ENCODE measurements at places on chromosomes 13 and 19.
A peak's percentile ranks its signal among the peaks of the same experiment; 100 is the strongest.

DNA sequence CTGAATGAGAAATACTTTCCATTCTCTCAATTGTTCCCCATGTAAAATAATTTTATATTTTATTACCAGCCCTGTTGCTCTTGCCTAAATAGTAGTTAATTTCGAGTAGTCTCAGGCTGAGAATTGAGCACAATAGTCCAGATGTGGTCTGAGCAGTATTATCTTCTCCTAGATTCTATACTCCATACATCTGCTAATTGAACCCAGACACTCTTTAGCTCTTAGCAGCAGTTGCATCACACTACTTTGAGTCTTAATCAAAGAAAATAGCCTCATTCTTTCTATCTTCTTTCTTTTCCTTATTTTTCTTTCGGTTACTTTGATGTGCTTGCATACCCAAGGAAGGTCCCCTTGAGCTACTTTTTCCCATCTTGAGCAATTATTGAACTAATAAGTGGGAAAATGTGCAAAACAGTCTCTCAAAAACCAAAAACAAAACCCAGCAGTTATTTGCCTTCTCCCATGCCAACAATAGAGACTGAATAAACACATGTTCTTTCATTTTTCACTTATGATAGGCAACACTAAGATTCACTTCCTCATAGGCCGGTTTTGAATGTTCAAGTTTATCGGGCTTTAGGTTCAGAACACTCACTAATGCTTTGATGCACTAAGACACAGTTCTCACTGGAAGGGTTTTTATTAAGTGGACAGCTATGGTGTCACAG is 204.5 kb downstream of the POU4F1 start:
- DNase-seq: no peak

DNA sequence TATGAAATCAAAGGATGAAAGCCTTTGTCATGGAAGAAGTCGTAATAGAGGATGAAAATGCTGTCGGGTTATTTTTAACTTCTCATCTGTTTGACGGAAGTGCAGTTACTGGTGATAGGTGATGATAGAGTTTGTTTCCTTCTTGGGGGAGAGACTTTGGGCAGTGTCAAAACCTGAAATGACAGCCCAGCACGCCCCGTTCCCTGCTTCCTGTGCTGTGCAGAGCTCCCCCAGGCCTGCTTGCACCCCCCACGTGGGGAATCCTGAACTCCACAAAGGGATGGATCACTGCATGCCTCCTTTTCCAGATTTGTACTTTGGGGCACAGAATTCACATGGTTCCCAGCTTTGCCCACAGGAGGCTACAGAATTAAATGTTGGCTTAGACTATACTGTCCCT is 102.7 kb downstream of the ATP11A start:
- DNase-seq: no peak

DNA sequence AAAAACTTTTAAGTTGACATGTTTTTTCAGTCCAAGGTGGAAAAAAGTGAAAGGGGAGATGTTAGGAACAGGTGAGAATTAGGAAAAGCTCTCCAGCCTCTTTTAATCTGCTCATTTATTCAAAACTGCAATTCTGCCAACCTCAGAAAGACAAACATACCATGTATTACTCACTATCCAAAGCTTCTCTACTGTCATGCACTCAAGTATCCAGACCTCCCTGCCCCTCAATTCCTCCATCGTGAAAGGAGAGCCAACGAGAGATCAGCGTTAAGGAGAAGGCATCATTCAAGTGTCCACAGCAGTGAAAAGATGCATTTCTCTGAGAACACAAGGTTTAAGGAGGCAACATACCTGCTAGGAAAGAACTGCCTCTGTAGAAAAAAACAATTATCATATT is 24.5 kb downstream of the DIAPH3 start:
- no peak for DNase-seq

DNA sequence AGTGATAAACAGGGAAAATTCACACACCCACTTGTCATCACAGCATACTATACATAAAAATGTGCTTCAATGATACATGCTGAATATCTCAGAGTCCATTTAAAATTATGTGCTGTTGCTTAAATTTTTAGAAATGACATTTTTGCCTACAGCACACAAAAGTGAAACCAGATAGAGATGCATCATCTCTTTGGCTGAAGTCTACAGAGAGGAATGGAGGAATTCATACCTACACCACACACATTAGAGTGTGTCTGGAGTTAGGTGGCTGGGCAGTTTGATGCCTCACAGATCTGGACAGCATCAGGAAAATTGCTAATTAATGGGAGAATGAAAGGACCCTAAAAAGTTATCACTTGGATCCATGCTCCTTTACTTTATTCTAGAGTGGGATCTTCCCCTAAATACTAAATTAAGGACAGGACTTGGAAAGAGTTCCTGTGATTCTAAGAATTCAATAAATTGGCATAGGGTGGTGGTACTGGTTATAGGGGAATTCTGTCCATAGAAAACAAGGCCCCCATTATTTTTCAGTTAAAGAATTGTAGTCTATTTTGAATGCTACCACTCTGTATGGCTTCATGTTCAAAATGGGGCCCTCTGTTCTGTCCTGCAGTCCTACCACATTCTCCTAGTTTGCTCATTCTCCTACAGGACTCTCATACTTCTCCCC is 41.3 kb downstream of the RCBTB2 start:
- DNase-seq: no peak

- DNase-seq: no peak
Measured at GRCh38 chr19:55113570-55114039, 3.8 kb downstream of the PPP1R12C start.

GRCh38 chr13:101624210-101624922 is 171.9 kb downstream of the ITGBL1 start:
- DNase-seq: no peak

DNA sequence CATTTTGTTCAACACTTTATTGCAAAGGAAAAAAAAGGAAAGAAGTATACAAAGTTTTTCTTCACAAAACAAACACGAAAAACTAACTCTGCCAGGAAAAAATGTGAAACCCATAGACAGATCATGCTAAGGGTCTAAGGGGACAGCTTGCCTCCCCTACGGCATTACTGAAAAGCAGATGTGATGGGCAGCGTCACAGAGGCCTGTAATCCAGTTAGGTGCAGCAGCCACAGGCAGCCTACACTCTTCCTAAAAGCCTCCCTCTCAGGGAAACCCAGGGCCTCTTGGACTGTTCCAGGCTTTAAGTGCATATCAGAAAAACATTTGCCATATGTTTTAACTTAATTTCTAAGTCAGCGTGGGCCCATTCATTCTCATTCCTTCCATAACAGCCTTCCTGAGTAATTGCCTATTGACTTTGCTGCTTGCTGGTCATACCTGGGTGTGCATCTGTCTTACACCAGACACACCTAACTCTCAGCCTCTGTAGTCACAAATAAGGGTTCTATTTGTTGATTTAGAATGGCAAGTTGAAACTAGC is 135.7 kb upstream of the SERP2 start:
- DNase-seq: no peak

DNA sequence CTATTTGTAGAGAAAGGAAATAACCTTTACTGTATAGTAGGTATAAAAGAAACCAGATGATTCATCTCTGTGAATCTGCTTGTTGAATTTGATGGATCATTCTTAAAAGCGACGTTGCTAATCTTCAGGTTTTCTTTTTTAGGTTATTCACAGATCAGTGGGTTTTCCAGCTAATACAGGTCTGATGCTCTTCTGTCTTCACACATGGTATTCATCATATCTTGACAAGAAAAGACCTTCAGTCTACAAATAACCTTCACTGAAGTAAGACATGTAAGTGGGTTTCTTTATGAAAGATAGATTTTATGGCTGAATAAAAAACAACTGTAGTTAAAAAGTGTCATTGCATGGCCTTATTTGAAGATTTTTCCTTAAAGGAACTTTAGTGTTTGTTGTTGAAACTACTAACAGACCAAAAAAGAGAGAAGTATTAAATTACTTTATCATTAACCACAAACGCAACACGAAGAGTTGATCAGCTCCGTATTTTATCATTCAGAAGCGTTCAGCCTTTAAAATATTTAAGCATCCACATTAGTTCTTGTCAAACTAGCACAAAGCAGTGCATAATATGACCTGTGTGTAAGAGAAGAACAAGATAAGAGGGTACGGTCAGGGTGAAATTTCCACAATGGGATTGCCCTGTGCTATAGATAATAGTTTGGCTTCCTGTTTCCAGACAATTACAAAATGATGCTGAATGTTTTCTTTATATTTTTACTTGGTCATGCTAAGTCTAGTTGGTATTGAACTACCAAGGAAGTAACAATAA is 299.5 kb downstream of the MZT1 start:
- DNase-seq: no peak

GRCh38 chr13:113650275-113650674 is 7.7 kb downstream of the ATP4B start:
- DNase-seq: no peak

GRCh38 chr19:32555786-32556185 is 25.2 kb upstream of the PDCD5 start:
- no peak for DNase-seq

- DNase-seq: no peak
Measured at GRCh38 chr13:97654236-97654635, 220.3 kb downstream of the RAP2A start.

DNA sequence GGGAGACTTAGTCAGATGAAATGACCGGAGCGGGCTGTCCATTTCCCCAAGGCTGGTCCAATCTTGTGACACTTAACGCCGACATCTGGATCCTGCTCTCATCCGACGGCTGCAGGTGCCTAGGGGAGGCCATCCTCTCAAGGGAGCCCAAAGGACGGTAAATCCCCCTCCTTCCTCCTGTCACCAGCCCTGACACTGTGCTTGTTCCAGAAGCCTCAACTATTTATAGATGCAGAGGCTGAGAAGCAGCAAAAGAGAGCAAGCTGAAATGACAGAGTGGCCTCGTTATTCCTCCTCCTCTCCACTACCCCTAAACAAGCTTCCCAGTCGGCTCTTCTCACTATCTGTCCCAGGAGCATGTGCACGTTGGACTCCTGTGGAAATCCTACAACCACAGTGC is 533.7 kb downstream of the LIG4 start:
- DNase-seq: no peak

DNA sequence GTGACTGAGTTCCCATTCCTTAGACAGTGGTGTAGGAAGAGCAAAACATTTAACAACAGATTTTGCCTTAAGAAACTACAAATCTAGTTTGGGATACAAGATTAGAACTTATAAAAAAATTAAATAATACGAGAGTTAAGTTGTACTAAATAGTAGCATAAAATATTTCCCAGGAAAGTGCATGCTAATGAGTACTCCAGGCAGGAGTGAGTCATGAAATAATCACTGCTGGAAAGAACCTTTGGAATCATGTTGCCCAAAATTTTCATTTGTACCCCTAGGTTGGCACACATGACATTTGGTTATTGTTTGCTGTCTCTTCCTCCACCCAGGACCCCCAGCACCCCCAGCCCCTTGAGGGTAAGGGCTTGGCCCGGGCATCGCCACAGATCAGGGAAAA is 26.3 kb upstream of the KL start:
- DNase-seq: no peak

DNA sequence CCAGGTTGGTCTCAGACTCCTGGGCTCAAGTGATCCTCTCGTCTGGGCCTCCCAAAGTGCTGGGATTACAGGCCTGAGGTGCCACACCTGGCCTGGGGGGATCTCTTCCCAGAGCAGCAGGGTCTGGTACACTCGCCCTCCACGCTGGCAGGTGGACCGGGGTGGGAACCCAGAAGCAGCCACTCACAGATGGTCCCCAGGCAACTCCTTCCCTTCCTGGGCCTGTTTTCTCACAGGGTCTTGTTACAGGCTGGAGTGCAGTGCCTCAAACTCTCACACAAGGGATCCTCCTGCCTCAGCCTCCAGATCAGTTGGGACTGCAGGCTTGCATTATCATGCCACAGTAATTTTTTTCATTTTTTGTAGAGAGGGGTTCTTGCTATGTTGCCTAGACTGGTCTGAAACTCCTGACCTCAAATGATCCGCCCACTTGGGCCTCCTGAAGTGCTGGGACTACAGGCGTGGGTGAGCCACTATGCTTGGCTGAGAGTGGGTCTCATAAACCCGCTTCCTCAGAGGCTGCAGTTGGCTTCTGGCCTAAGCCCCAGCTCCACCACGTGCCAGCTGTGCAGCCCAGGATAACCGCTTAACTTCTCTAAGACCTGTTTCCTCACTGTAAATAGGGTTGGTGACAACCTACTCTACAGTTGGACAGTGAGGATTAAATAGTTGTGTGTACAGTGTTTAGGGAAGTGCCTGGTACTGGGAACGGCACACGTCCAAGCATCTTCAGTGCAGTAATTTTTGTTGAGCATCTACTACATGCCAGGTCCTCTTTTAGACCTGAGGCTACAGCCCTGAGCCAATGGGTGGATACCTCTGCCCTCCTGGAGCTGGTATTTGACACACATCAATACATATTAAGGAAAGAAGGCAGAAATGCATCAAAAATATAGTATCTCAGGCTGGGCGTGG is 871 bp upstream of the CCER2 start:
- DNase-seq: no peak

GRCh38 chr13:33956346-33956745 is 138.4 kb downstream of the RFC3 start:
- DNase-seq: no peak

DNA sequence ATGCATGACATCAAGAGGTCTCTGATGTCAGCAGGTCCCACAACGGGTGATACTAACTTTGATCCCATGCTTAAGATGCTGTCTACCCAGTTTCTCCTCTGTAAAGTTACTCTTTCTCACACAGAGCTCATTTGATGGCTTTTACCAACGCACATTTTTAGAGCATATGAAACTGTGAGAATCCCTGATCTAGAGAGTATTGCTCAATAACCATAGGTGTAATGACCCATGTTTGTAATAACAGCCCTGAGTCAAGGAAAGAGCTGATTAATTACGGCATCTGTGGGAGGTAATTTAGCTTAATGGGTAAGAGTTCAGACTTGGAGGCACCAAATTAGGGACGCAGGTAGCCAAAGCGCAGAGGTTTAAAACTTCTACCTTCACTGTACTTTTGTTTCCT is 18.0 kb upstream of the IZUMO2 start:
- no peak for DNase-seq

DNA sequence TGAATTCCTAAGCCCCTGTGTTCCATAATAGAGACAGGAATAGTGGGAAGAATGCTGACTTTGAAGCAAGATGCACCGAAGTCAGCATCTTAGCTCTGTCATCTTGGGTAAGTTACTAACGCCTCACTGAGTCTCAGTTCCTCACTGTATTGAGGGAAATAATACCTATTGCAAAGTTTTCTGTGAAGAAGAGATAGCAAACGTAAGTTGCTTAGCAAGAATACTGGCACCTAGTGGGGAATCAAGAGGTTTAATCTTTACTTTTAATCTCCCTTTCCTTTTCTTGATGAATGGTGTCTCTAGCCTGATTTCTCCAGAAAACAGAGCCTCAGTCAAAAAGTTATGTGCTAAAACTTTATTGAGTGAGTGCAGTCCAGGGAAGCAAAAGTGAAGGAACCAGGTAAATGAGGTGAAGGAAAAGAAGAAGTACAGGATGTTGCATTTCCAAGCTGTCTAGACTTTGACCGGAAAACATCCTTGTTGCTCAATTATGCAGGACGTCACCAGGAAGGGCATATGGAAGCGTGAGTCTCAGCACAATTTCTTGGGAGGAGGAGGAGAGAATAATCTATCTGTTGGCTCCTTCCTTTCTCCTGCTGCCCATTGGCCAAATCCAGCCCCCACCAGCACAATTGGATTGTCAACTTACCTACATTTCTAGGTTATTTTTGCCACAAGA is 210.0 kb downstream of the B3GLCT start:
- no peak for DNase-seq

GRCh38 chr13:52159159-52159982 is at the start of gene NEK3:
TSS of gene NEK3 (minus strand) at chr13:52159597. CDS start at chr13:52156191, 3,406 bp downstream.
- peak; percentile 36 for DNase-seq
